ENCODE measurements at places on chromosomes 7 and 10. TPM values are rescaled to one million over a fixed set of nuclear protein-coding genes. Genes with fewer than 3 reads are reported as not detected.

MACC1 gene
- total RNA-seq: 21.5 TPM

COL26A1 gene
- total RNA-seq: not detected

SLC39A12 gene
- not detected for total RNA-seq

NSUN6 gene
- total RNA-seq: 35.6 TPM

PRPS1L1 gene
- total RNA-seq: not detected

GRK5 gene
- 80.9 TPM for total RNA-seq

DNAJC12 gene
- total RNA-seq: 1.3 TPM

CTNNA3 gene
- not detected for total RNA-seq

TACC2 gene
- 422 TPM for total RNA-seq

STK17A gene
- total RNA-seq: 31.9 TPM

ASAH2B gene
- 2.0 TPM for total RNA-seq

DMBT1 gene
- total RNA-seq: 44.5 TPM

GBF1 gene
- 59.7 TPM for total RNA-seq

ASB4 gene
- total RNA-seq: 0.30 TPM

VPS26A gene
- 20.2 TPM for total RNA-seq

LRIT1 gene
- not detected for total RNA-seq

KBTBD2 gene
- 53.1 TPM for total RNA-seq

PRXL2A gene
- 39.5 TPM for total RNA-seq

TLL2 gene
- total RNA-seq: not detected

CYP2E1 gene
- total RNA-seq: 0.91 TPM

BCL7B gene
- 95.9 TPM for total RNA-seq

SHTN1 gene
- total RNA-seq: 33.0 TPM

SEMA3D gene
- 2.4 TPM for total RNA-seq

FXYD4 gene
- total RNA-seq: not detected

GALNT17 gene
- 14.3 TPM for total RNA-seq

ANKRD61 gene
- total RNA-seq: not detected

PNLIPRP2 gene
- total RNA-seq: not detected

FAM180A gene
- total RNA-seq: 4.8 TPM

SP4 gene
- total RNA-seq: 6.5 TPM

SDHAF3 gene
- 9.1 TPM for total RNA-seq

ATRNL1 gene
- 0.30 TPM for total RNA-seq

OR9A2 gene
- total RNA-seq: not detected

ITGB8 gene
- 10.2 TPM for total RNA-seq

UCMA gene
- not detected for total RNA-seq

BMPR1A gene
- 37.1 TPM for total RNA-seq

C10orf143 gene
- total RNA-seq: 4.4 TPM

DPCD gene
- 17.8 TPM for total RNA-seq

FRA10AC1 gene
- total RNA-seq: 18.5 TPM

AOC1 gene
- 0.88 TPM for total RNA-seq

TEX47 gene
- not detected for total RNA-seq

PIK3CG gene
- 11.5 TPM for total RNA-seq

COG5 gene
- total RNA-seq: 88.0 TPM

BLVRA gene
- 107 TPM for total RNA-seq

SUGCT gene
- 1.4 TPM for total RNA-seq

ANKRD30A gene
- not detected for total RNA-seq

ST7 gene
- 56.4 TPM for total RNA-seq

FAM204A gene
- total RNA-seq: 63.6 TPM

ELN gene
- total RNA-seq: 212 TPM

MRC1 gene
- 389 TPM for total RNA-seq

NRAP gene
- total RNA-seq: not detected

PTF1A gene
- total RNA-seq: not detected

NPTX2 gene
- total RNA-seq: 0.69 TPM

HERPUD2 gene
- 63.9 TPM for total RNA-seq

A1CF gene
- total RNA-seq: not detected
